ENCODE measurements at places on chromosomes 3 and 15.

DNA sequence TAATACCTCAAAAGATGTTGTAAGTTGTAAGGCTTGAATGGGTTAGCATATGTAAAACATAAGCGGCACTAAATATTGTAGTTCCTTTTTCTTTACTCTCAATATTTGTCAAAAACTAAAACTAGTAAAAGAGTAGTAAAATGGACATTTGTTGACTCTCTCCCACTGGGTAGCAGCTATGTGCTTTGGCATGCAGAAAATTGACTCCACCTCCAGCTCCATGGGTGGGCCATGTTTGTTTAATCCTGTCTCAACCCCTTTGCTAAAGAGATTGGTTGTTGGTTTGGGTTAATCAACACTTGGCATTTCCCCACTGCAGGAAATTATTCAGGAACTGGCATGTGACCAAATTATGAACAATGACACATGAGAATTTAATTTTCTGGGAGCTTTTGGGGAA, 114.8 kb downstream of the EOMES start:
- DNase-seq, result no peak

DNA sequence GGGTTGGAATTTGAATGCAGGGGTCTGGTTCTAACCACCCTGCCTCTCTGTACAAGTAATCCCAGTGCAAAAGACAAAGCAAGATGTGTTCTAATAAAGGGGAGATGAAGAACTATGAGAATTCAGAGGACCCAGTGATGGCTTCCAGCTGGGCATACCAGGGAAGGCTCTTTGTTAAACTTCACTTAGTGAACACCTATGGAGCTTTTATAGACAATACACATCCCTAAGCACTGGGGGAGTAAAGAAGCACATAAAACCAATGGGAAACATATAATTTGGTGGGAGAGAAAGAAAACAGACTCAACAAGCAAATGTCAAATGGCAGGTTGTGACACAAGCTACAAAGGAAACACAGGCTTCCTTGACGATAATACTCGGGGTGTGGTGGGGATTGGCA, 47.9 kb upstream of the RNU6-1 start:
- no peak for DNase-seq

DNA sequence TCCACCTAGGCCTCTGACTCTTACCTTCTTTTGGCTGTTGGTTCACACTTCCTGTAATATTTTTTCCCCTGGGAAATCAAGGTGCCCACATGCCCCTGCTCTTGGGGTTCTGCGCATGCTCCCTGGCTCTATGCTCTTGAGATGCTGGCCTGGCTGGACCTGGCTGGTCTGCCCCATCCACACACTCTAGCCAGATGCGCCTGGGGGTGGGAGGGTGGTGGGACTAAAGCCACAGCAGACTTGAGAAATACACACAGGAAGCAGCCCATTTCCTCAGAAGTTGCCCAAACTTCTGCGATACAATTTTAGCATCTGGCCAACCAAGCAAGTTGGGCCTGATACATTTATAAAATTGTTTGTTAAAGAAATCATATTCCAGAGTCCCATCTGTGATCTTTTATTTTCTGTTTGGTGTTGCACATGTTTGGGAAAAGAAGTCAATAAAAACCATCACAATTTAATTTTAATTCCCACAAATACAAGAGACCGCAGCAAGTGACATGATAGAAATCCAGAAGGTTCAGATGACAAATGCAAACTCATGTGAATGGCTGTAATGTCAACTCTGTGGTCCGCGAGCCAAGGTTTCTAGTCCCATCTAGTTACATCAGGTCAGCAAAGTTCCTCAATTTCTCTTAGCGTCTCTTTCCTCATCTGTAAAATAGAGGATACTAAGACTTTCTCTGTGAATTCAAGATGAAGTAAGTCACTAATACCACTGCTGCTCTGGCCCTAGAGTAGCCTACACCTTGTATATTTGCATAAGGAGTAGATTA, 55.9 kb upstream of the MEF2A start:
- no peak for DNase-seq

GRCh38 chr3:4821975-4822374, 157.3 kb upstream of the BHLHE40 start:
- no peak for DNase-seq

DNA sequence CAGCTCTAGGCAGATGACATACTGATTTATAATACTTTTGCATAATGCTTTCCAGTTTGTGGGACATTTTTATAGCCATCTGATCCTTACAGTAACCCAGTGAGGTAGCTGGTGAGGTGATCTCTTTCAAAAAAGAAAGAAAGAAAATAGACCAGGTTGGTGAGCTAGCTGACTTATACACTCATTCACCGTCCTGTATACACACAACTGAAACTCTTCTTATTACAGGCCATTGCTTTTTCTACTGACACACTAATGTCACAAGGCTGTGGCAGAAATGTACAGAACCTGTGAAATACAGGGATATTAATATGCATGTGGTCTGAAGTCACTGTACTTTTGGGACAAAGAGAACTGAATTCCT, 150.2 kb upstream of the BHLHE40 start:
- no peak for DNase-seq

- no peak for DNase-seq
Measured at GRCh38 chr15:100824211-100824610, 55.4 kb upstream of the ALDH1A3 start.

GRCh38 chr3:129994883-129995559, 20.5 kb downstream of the TRH start:
- DNase-seq, result no peak

DNA sequence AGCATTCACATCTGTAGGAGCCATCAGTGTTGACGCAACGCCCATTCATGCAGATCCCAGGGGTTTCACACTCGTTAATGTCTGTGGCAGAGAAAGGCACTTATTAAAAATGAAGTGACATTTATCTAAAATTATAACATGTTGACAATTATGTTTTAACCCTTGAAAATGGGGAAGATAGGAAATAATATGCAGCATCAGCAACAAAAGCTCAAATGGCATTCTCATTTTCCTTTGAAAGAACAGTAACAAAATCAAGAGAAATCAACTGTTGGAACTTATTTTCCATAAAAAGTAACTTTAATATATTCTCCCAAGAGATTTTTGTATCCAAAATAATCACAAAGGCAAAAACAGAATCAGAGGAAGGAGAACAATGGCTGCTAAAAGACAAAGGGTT, 140.4 kb downstream of the FBN1 start:
- no peak for DNase-seq

- no peak for DNase-seq
Measured at GRCh38 chr3:96538186-96538585, 276.2 kb upstream of the EPHA6 start.

DNA sequence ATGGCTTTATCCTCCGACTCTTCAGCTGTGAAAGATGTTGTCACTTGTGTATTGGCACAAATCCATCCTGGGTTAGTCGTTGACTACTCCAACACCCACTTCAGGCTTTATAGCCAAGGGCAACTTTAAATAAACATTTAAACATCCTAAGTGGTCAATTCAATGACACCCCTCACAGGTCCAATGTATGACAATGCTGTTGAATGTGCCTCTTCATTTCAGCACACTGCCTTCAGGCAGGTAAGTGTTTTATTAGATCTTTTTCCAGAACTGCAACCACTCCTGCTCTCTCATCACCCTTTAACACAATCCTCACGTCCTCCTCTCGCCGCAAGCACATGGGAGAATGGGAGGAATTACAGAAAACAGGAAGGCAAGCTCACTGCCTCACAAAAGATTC, 30.3 kb downstream of the IL12A start:
- DNase-seq, result no peak

DNA sequence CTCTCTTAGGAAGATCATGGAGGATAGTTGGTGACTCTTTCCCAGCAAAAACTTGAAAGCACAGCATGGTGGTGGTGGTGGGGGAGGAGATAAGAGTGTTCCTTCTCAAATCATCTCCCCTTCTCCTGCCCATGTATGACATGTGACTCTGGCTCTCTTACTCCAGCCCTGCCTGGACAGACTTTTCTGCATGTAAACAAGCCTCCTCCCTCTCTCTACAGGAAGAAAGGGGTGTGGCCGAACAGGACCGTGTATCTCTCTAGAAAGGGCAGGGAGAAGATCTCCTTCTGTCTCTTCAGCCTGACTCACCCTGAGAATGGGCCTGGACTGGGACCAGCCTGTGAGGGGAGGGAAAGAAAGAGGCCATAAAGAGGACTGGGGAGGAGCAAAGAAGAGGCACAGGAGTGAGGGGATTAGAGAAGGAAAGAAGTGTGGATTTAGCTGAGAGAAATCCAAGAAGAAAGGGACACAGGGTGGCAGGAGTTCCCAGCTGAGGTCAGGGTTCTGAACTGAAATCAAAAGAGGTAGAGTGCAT, 1.5 kb downstream of the CELF6 start:
- DNase-seq, result no peak

DNA sequence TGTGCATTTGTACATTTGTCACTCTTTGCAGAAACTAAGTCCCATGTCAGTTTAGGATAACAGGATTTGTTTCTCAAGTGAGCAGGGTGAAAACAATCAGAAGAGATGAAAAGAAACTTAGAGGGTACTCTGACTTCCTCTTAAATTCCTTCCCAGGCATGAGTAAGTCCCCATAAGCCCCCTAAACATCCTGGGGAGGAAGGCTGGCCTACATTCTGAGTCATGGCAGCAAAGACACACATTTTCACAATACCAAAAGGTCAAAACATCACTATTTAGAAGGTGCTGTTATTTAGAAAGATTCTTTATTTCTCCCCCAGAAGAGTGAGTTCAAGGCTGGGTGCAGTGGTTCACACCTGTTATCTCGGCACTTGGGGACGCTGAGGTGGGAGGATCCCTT, 7.6 kb upstream of the FOXP1 start:
- no peak for DNase-seq

GRCh38 chr15:90660195-90660998, 56.7 kb upstream of the BLM start:
- DNase-seq, result peak; percentile 71

- no peak for DNase-seq
Measured at GRCh38 chr3:1439395-1439794, 346.6 kb downstream of the CNTN6 start.

DNA sequence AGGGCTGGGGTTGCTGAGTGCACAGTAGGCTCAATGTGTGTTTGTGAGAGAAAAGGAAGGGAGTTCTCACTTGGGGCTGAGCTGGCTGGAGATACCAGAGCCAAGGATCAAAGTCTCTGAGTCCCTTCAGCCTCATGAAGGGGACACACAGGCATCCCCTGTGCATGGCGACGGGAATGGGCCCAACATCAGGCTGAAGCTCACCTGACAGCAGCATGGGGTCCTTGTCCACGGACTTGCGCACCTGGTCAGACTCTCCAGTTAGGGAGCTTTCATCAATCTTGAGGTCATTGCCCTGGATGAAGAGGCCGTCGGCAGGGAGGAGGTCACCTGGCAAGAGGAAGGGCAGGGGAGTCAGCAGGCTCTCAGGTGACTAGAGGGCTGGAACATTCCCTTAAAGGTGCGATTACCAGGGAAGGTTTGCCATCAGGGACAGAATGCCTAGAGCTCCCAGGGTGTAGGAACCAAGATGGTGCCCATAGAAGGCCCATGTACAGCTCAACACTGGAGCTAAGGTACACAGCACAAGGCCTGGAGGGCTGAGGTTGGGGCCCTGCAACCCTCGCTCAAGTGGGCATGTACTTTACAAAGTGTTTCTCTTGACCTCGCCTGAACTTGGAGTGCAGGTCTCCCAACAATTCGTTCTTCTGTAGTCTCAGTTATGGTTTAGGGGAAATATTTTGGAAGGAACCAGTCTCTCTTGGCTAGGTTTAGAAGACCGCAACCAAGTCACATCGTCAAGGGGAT, 80.0 kb upstream of the SEC13 start:
- DNase-seq, result no peak

DNA sequence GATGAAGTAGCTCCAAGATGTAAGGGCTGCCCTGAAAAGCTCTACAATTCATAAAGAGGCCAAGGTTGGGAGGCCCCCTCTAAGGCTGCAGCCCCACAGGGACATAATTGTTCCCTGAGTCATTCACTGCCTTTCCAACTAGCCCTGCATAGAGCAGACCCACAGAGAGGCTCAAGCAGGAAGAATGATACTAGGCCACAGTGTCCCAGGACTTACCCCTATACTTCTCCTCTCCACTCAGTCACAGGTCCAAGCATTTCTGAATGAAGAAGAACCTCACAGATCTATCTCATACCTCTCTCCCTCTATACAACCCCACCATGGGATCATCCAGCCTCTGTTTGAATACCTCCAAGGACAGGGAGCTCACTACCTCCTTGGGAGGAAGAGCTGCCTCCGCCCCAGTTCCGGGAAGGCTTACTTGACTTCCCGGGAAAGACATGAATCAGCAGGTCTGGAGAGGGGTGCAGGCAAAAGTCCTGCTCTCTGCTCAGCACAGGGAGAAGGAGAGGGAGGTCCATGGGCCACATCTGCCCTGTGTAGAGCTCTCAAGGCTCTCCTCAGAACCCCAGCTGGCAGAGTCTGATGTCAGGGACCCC, 6.9 kb upstream of the SKIC8 start:
- DNase-seq, result no peak

DNA sequence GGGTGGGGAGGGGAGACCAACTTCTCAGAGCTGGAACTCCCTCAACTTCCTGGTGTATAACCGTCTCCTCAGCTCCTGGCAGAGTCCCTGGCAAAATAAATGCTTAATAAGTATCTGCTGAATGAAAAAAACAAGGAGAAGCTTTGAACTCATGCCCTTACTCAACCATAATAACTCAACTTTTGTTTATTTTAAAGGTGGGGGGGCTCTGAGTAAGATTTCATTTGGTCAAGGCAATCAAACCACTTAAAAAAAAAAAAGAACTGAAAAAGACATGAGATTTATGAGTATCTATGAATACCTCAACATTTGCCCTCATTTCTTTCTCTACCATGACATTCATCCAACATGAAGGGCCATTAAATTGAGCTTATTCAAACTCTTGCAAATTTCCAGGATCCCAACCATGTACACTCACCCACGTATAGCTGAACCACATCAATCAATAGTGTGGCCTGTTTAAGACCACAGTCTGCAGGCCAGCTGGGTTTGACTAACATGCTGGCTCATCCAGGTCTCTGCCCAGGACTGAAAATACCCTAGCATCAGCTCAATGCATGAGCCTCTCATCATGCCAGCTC, 157.9 kb downstream of the FOXP1 start:
- no peak for DNase-seq

DNA sequence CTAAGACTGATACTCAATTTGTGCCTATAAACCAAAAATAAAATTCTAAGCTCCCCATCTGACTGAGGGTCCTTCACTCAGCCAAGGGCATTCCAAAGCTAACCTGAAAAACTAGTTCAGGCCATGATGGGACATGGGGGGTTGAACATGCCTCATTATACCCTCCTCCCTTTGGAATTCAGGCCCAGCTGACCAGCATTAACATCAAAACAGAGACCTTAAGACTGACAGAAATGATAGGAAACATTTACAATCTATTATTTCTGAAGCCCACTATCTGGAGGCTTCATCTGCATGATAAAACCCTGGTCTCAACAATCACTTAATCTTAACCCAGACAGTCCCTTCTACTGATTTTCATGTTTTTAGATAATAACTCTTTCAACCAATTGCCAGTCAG, 140.4 kb downstream of the ANO10 start:
- no peak for DNase-seq
